Aorta (tissue), 5 donors: ENCODE measurements at places on chromosomes 2 and 18. TPM values are rescaled to one million over a fixed set of nuclear protein-coding genes. Genes with fewer than 3 reads are reported as not detected.

DNA sequence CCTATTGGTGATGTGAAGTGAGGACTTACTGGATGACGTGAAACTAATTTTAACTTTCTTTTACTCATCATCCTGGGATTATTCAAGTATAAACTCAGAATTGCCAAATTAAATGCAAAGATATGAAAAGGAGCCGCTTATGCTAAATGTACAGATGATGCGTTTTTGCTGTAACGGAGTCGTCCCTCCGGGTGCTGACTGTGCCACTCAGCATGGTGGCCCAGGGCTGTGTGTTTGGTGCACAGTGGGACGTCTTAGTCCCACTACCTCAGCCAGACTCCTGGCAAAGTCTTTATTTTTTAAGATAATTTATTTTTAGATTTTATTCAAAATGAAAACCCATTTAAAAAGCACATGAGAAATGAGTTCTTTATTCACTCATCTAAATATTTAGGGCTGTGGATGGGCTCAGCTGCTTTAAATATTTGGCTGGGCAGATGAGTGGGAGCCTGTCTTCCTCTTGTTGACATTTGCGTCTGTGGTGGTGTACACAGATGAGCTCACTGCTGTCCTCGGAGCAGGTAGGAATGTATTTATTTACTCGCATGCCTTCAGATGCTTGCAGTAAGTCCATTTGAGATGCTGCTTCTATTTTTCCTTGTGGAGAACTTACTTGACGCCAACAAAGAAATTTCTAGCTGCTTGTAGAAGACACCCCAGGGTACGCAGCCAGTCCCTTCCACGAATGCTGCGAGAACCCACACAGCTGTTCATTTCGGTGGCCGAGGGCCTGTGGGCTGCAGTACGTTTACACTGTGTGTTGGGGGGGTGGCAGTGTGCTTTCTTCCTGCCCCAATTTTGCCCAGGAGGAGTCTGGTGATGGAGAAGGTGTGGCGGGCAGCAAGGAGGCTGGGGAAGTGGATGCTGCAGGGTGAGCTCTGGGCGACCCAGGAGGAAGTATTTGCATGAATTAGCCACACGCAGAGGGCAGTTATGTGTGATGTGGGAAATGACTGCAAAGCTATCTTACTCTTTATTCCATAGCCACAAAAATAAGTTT lies 105.0 kb downstream of the AGAP1 start:
- no peak for DNase-seq

- DNase-seq, result no peak
Measured at GRCh38 chr2:7048762-7049294, 131.6 kb downstream of the RNF144A start.

GRCh38 chr18:62736077-62736855 lies 20.9 kb downstream of the PHLPP1 start:
- no peak for DNase-seq

DSG1 gene
- not detected for polyA plus RNA-seq

TUBA3D gene
- 1.9 TPM for polyA plus RNA-seq
